Cerebellum (tissue), 4 donors: ENCODE measurements at places on chromosomes 11 and 22. TPM values are rescaled to one million over a fixed set of nuclear protein-coding genes. Genes with fewer than 3 reads are reported as not detected.
A peak's percentile ranks its signal among the peaks of the same experiment; 100 is the strongest.

DNA sequence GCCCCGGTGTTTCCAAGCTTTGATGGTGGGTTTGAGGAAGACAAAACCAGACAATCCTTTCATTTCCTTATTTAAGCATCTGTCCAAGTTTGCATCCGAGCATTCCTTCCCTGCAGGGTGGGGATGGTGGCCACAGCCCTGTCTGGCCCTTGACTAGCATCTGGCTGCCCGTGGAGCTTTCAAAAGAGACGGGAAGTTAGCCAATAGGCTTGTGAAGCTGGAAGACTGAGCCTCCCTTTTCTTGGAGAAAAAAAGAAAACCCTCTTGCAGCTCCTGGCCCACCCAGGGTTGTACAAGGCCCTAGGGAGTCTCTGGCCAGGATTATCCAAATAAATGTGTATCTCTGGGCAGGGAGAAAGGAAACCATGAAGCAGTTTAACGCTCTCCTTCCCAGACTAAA is 60.6 kb downstream of the MICAL2 start:
- no peak for DNase-seq

SLC29A2 gene
- 1.2 TPM for total RNA-seq

OR51L1 gene
- total RNA-seq = not detected

RTN4RL2 gene
- 1.2 TPM for total RNA-seq

GRCh38 chr22:36923131-36923788 is 9.8 kb downstream of the CSF2RB start:
- DNase-seq = no peak

- DNase-seq = no peak
Measured at GRCh38 chr11:134980819-134981710, 569.0 kb upstream of the B3GAT1 start.

IGF2 gene
- 65.1 TPM for total RNA-seq

- DNase-seq = no peak
Measured at GRCh38 chr11:74956397-74957015, 7.4 kb downstream of the SPCS2 start.

GRCh38 chr11:67545280-67545679 is 22.0 kb upstream of the CABP2 start:
- DNase-seq = no peak

DNA sequence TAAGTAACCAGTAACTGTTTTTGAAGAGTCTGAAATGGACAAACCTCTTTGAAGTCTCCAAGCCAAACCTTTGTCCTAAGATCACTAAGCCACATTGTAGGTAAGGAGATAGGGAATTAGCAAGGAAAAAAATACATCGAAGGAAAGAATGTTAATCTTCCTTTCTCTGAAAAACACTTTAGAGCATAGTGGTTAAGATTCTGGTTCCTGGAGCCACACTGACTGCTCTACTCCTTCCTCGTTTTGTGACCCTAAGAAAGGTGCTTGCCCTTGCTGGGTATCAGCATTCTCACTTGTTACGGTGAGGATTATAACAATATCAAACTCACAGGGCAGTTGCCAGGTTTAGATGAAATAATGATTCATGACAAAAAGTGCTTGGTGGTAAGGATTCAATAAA is 104.0 kb downstream of the SIK3 start:
- no peak for DNase-seq

DNA sequence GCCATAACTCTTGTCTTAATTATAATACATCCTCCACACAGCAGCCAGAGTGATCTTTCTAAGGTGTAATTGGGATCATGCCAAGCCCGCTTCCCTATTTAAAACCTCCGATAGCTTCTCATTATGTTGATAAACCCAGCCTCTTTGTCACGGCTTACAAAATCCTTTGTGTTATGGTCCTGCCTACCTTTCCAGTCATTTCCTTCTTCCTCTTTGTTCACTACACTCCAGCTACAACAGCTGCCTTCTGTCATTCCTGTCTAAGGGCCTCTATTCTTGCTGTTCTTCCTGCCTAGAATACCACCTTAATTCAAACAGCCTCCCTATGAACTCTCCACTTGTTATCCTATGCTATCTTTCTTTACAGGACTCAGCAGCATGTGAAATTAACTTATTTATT is 70.6 kb upstream of the CAPRIN1 start:
- DNase-seq = no peak

GRCh38 chr11:6530848-6531247 is 33.8 kb downstream of the DNHD1 start:
- no peak for DNase-seq

CNIH2 gene
- 36.8 TPM for total RNA-seq

- DNase-seq = no peak
Measured at GRCh38 chr11:59532620-59533019, 21.3 kb downstream of the OR4D9 start.

- DNase-seq = no peak
Measured at GRCh38 chr22:49976439-49977175, 16.0 kb downstream of the PIM3 start.

DNA sequence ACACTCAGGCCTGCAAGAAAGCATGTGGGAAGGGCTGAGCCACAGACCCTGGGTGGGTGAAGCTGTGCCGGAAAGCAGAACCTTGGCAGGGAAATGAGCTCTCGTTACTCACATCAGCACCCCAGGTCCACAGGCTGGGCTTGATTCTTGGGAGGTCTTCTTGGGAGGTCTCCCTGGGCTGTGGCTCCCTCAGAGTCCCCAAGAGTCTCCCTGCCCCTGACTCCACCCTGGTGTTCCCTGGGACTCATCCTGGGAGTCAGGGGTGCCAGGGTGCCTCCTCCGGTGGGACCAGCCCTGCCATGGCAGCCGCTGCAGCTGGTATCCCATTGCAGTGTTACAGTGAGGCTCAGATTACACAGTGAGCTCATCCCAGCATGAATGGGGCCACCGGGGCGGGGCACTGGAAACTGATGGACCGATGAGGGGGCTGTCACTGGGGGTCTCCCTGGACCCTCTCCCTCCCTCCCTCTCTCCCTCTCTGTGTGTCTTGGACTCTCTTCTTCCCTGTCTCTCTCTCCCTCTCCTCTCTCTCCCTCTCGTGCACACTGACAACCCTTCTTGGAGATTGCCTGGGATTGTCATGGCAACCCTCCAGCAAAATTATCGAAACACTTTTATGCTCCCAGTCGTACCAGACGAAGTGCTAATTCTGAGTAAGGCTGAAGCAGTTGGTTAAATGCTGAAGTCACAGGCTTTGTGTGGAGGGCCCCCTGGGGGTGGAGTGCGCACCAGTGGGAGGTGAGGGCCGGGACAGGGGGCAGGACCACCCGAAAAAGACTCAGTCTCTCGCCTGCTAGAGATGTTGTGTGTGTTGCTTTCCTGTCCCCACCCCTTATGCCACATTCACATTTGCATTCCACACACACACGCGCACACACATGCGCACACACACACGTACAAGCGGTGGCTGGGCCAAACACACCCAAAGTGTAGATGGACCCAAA is 8.6 kb upstream of the C11orf96 start:
- no peak for DNase-seq

DNA sequence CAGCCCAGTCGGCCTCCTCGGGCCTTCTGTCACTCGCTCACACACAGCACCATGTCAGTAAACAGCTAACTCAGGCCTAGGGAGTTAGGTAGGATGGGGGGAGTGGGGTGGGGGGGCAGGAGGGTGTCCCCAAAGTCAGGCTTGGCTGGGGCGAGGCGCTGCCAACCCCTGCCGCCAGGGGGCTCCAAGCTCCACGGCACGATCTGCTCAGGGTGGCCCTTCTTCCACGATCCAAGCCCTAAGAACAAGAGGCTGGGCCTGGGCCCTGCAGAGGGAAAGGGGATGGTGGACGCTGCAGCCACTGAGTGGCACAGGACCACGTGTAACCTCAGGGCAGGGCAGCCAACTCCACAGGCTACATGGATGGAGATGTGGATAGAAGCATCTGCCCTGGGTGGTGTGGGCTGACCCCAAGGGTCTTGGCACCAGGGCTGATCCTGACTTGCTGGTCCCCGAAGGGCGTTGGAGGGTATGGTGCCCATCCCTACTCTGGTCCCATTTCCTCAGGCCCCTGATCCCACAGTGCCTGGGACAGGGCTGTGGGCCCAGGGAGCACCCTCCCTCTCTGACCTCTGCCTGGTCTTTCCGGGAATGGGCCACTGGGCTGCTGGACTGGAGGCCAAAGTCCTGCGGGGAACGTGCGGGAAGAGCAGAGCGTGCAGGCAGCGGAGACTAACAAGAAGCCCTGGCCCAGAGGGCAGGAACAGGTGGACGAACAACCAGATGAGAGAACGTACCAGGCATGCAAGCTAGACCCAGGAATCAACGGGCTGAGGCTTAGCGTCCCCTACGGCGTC is 29.1 kb upstream of the TXNRD2 start:
- DNase-seq = peak; percentile 77

DNA sequence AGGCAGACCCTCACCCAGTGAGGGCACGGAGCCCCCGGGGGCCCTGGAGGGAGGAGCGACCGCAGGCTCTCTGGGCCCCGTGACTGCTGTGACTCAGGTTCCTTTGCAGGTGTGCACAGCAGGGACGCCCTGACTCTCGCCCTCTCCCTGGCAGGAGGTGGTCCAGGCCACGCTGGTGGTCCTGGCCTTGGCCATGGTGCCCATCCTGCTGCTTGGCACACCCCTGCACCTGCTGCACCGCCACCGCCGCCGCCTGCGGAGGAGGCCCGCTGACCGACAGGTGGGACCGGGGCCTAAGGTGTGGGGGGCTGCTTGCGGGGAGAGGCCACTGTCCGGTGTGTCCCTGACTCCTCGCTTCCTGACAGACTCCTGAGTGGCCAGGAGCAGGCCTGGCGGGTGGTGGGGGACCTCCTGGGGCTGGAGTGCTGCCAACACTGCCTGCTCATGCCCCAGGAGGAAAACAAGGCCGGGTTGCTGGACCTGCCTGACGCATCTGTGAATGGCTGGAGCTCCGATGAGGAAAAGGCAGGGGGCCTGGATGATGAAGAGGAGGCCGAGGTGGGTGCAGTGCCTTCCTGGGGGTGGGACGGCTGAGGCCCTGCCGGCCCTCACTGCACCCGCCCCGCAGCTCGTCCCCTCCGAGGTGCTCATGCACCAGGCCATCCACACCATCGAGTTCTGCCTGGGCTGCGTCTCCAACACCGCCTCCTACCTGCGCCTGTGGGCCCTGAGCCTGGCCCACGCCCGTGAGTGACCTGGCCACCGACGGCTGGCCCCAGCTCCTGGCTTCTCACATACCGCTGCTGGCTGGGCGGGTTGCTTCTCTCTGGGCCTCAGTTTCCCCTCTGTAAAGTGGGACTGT is 10.9 kb downstream of the TCIRG1 start:
- no peak for DNase-seq
